ENCODE measurements at places on chromosomes 4 and X.
A peak's percentile ranks its signal among the peaks of the same experiment; 100 is the strongest.

DNA sequence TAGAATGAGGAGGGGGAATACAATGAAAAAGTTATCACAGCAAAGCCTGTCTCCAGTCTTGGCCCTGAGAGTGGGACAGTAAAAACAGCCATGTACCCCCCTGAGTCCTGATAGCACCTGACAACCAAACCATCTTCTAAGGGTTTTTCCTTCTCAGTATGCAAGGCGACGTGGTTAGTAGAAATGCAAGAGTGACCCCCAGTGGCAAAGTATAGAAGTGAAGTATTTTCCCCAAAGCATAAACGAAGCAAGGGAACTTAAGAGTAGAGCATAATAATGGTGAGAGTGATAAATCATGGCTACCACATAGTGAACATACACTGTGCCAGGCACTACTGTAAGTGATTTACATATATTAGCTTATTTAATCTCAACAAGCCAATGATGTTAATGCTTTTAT is 52.8 kb downstream of the FAM47C start:
- DNase-seq = peak; percentile 45

GRCh38 chrX:44621078-44621477 is 78.4 kb upstream of the FUNDC1 start:
- no peak for DNase-seq

DNA sequence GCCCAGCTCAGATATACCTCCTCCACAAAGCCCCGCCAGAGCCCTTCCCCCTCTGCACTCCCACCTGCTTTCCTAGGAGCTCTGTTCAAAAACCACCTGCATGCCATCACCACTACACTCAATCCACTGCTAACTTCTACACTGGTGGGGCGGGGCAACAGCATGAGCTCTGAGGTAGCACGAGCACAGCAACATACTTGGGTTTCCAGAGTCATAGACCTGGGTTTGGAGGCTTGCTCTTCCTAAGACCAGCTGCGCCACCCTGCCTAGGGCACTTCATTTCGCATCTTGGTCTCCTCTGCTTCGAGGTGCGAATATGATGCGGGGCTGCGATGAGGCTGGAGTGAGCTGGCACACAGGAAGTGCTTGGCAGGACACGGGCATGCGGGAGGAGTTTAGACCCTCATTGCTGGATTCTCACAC is 3.6 kb downstream of the SASH3 start:
- no peak for DNase-seq

- no peak for DNase-seq
Measured at GRCh38 chr4:181688432-181688831, 554.8 kb upstream of the TENM3 start.

GRCh38 chr4:151555151-151555945 is 146.4 kb downstream of the FHIP1A start:
- DNase-seq = no peak

- DNase-seq = no peak
Measured at GRCh38 chrX:150704030-150704613, 10.9 kb downstream of the MTMR1 start.

- no peak for DNase-seq
Measured at GRCh38 chr4:138598226-138598625, 356.1 kb upstream of the SLC7A11 start.

GRCh38 chr4:78323439-78323838 is 228.1 kb upstream of the ANXA3 start:
- DNase-seq = no peak

- no peak for DNase-seq
Measured at GRCh38 chr4:134585972-134586371, 384.4 kb upstream of the PABPC4L start.

DNA sequence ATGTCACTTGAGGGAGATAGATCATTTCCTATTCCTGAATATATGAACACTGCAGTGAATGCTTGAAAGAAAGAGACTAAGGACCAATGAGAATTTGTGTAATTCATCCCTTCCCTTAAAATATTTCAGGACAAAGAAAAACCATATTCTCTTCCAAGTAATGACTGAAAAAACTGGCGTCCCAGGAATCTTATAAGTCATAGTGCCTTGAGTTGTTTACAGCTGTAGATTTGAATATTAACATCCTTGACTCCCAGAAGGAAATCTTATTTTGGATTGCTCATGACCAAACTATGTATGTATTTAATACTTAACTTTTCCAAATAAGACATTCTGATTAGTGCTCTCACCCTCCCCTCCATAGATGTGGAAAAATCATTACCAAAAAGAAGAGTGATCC is 55.5 kb downstream of the CLDN22 start:
- DNase-seq = no peak

DNA sequence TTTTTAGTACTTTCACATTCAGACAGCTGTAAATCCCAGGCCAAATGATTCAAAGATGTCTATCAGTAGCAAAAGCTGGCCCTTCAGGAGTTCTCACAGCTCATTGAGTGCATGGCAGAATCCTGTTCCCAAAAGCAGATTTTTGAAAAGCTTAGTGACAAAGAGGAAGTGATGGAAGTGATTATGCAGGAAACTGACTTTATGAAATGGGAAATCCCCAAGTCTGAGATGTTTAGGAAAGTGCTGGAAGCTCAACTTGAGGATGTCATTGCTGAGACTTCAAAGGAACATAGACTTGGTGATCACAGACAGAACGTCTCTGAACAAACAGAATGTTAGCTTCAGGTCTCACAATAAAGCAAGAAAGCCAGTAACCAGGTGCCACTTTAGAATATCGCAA is 51.0 kb upstream of the CFAP47 start:
- no peak for DNase-seq

- no peak for DNase-seq
Measured at GRCh38 chr4:46389301-46389775, 590 bp downstream of the GABRA2 start.

GRCh38 chrX:87236830-87237440 is 280.7 kb upstream of the KLHL4 start:
- DNase-seq = no peak

- no peak for DNase-seq
Measured at GRCh38 chr4:153001626-153002025, 65.5 kb downstream of the FHDC1 start.

DNA sequence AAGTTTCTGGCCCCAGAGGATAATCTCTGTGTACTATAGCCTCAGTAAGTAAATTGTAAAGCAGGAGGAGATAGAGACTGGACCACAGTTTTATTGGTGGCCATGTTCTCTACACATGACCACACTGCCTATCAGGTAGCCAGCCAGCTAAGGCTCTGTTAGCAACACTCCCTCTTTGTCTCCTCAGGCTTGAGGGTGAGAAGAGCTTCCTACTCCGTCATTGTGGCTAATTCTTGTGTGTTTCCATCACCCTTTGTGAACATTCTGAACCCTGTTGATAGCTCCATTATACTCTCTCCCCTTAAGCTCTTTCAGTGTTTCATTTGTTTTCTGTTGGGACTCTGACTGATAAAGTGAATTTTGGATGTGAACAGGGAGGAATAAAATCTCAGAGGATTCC is 233.4 kb downstream of the CFAP299 start:
- DNase-seq = no peak

DNA sequence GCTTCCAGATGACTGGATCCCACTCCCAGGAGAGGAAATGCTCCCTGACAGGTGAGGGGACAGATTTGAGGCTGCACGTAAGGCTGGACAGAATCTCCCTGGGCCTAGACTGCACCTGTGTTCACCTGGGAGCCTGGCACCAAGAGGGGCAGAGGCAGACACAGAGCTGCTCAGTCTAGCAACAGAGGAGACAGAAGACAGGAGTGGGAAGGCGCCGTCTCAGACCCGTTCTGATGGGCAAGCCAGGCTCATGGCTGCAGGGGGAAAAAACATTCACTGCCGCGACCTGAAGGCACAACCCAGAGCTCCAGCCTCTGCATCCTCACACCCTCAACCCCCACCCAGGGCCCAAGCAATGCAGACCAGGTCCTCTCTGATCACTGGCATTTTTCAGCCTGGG is 16.8 kb downstream of the BCAP31 start:
- no peak for DNase-seq

DNA sequence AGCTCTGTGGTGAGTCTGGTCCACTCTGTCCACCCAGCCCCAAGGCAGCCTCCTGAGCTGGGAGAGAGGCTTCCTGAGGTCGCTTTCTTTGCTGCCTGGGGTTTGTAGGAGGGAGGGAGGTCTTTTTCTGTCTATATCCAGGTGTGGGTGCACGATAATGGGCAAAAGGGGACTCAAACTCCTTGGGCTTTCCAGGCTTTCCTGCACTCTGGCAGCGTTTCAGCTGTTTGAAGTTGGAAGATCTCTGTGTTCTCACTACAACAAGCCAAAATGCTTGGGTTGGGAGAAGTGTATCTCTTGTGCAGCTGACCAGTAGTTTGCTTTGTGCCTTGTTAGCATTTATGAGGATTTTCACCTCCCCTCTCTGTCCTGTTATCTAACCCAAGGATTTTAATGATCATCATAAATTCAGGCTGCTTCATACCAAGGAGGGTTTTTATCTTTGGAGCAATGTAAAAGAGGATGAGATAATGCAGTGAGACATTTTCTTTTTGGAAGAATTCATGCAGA is 126.3 kb downstream of the REPS2 start:
- peak; percentile 80 for DNase-seq

- DNase-seq = no peak
Measured at GRCh38 chrX:139750390-139750789, 42.4 kb upstream of the MCF2 start.

DNA sequence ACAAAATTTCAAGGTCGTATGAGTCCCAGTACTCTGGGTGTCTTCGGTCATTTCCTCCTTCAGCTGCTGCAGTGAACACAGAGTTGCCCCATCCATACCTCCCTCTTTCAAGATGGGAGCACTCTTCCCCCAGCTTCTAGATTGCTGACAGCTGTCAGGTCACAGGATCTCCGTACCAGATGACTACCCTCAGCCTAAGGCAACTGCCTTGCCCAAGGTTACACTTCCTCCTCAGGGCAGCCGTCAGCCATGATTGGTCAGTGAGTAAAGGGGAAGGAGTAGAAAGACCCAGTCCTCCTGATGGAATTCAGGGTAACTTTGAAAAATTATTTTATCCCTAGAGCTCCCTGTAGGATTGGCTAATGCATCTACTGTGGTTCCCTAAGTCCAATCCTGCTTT is 81.6 kb downstream of the NAF1 start:
- DNase-seq = no peak

DNA sequence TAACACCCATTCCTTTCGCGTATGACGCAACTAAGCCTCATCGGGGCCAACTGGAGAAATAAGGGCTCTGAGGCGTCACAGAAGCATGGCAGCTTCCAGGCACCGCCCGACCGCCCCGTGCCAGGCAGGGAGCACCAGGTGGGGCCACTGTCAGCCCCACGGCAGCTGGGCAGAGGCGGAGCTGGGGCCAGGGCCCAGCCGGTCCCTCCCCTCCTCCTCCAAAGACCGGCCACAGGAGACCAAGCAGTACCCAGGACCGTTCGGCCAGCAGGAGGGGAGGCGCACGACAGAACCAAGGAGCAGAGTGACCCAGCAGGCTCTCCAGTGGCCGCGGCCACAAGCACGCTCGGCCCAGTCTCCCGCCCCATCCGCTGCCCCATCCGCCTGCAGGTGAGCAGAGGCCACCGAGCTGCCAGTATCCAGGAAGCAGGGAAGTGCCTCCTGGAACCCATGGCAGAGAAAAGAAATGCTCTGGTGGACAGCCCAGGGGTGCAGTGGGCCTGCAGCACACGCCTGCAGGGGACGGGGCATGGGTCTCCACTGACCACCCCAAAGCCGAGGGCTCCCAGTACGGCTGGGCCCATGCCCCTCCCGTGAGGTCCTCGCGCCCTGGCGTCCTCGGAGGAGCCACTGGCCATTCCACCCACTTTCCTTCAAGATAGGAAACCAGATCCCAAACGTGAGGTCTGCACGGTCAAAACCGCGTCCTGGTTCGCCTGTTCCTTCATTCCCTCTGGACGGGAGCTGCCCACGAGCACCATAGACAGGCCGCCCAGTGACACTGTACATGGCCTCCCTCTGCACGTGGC is 9.6 kb downstream of the CTBP1 start:
- DNase-seq = no peak

- no peak for DNase-seq
Measured at GRCh38 chr4:18297684-18298083, 276.1 kb upstream of the LCORL start.

DNA sequence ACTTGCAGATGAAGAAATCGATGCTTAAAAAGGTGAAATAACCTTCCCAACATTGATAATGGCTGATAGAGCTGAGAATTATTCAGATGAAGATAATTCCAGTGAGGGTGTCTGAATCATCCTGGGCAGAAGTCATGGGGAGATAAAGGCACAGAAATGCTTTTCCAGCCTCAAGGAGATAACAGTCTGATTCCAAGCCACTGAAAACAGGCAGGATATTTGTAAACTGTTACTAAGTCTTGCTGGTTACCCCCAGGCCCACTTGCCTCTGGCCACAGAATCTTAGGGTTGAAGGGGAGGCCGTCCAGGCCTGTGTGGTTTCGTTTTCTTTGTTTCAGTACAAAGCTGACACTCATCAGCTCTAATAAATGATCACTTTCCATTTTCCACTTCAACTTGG is 158.5 kb downstream of the SH3KBP1 start:
- no peak for DNase-seq

- DNase-seq = no peak
Measured at GRCh38 chr4:74962584-74962983, 29.7 kb downstream of the PARM1 start.

DNA sequence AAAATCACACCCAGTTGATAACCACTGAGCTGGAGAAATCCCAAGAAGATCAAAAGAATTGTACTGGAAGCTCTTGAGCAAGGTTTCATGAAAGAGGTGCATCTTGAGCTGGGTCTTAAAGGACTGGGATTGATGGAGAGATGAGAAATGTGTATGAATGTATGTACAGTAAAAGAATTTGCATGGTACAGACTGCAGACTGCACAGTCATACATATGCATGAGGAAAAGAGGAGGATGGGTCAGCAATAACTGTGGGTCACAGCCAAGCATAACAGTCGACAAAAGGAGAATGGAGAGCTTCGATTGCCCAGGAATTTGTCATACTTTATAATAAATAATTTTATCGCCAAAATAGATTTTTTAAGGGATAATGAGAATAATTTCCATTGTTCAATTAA is 4.8 kb upstream of the RELL1 start:
- DNase-seq = no peak

DNA sequence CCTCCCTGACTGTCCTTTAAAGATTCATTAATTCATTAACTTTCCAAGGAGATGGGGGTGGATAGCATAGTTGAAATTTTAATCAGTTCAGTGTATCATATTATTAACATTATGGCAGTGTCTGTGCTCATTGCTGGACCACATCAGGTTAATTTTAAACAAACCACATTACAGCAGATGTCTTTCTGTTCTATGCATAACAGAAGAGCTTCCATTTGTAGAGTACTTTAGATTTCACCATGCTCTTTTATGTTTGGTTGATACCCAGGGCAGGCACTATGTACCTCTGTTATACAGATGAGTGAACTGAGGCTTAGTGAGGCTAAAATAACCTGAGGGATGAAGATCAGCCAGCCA is 41.1 kb downstream of the AFF2 start:
- DNase-seq = no peak

- DNase-seq = no peak
Measured at GRCh38 chrX:42732506-42732905, 45.5 kb downstream of the PPP1R2C start.

- peak; percentile 54 for DNase-seq
Measured at GRCh38 chrX:7146703-7147412, 654 bp upstream of the STS start.
